G401 (cell line): ENCODE measurements at places on chromosomes 7 and 10.
A peak's percentile ranks its signal among the peaks of the same experiment; 100 is the strongest.

GRCh38 chr10:20809631-20810030, 87.5 kb downstream of the NEBL start:
- DNase-seq = no peak

DNA sequence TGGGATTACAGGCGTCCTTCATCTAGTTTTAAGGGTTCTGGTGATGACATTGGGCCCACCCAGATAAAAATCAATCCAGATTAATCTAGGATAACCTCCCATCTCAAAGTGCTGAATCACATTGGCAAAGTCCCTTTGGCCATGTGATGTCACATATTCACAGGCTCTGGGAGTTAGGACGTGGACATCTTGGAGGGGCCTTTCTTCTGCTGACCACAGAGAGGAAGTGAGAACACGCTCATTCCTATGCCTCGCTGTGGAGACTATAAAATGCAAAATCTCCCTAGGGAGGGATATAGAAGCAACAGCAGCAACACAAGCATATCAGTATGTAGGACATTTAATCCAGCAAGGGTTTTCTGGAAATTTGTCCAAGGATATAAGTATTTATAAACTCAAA, 266.0 kb upstream of the PITRM1 start:
- no peak for DNase-seq

DNA sequence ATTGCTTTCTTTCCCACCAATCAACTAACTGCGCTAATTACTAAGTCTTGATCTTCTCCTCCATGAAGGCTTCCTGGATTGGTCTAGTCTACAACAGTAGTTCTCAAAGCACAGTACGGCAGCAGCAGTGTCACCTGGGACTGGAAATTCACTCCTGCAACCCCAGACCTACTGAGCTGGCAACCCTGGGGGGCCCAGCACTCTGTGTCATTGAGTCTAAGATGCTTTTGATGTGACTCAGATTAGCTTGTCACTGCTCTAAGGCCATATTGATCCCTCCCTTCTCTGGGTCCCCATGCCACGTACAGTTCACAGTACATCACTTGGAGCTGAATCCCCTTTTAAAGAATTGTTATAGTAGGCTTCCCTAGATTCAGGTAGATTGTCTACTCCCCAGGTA, 65.7 kb upstream of the KMT2C start:
- no peak for DNase-seq

DNA sequence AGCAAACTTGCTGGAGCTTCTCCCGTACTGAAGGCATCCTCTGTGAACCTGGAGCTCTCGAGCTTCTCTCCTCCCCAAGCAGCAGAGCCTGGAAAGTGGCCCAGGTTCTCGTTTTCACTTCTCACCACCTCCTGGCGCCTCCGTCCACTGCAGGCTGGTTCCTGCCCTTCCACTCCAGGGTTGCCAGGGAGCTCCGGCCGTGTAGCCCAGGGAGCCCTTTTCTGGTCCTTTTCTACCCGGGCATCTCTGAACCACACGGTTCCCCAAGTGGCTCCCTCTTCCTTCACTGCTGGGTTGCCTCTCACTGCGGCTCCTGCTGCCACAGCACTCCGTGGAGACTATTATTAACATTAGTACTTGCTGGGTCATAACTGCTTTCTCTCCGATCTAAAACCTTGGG, 208.6 kb upstream of the PPP2R2D start:
- DNase-seq = no peak

GRCh38 chr10:81876253-81877077, 1.5 kb downstream of the NRG3 start:
- peak; percentile 25 for DNase-seq

DNA sequence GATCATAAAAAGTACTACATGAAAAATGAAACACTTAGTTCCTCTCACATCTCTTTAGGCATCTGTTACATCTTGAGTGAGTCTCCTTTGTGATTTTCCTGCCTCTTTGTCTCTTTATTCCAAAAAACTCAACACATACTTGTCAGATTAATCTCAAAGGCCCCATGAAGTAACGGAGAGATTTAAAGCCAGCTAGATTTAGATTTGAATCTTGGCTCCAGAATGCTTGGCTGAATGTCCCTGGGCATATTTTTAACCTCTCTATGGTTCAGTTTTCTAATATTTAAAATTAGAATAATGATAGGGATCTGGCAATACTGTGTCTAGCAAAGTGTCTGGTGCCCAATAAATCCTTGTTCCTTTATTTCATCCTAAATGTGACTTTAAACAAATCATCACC, 140.0 kb downstream of the DGKB start:
- no peak for DNase-seq

GRCh38 chr7:132492823-132493445, 83.3 kb downstream of the PLXNA4 start:
- DNase-seq = no peak

GRCh38 chr10:72265508-72265907, 8.2 kb upstream of the DDIT4 start:
- no peak for DNase-seq

DNA sequence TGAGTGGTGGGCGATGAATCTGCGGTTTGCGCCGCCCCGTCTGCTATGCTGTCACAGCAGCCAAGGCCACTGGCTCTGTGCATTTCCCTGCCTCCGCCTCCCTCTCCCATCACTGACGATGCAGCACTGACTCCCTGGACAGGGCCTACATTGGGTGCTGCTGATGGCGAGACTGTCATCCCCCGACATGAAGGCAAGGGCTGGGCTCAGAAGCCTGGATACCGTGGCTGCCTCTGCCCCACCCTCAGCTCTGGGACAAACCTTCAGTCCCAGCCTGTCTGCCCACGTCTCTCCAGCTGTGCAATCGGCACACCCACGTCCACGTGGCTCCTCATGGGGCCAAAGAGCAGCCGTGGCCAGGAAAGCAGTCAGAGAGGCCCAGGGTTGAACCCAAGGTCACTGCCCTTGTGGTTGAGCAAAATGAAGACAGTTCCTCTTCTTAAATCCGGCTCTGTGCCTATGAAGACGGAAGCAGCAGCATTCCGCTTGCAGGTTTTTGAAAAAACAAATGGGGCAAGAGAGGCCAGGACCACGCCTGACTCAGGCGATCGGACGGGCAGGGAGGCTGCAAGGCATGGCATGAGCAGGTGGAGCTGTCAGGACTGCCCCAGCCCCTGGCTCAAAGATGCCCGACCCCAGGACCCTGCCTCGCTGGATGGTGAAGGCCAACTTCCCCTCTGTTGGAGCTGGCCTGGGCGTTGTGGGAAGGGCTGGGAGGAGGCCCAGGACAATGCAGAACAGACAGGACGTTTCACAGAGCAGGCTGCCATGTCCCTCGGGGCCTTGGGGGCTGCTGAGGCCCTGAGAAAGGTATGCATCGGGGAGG, 517.5 kb downstream of the DNAJB6 start:
- no peak for DNase-seq

DNA sequence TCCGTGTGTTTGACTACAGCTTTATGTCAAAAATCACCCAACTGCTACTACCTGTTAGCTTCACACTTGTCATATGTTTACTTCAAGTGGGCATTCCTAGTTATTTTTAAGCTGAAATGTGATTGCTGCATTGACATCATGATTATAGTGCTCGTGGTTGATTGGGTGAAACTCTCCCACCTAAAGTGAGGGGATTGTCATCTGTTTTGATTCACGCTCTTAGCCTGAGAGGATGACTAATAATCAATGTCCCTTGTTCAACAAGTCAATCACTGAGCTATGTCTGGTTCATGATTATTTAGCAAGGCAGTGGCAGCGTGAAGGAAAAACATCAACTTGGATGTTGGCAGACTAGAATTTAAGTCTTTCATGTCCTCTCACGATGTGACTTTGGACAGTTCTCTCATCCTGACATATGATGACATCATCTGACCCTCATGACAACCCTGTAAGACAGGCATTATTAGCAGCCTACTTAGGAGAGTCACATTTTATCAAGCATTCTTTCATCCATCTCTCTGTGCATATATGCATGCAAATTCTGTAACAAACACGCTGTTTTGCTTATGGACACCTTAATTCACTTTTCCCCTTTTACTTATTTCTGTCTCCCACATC, 352.6 kb upstream of the ZMIZ1 start:
- no peak for DNase-seq

DNA sequence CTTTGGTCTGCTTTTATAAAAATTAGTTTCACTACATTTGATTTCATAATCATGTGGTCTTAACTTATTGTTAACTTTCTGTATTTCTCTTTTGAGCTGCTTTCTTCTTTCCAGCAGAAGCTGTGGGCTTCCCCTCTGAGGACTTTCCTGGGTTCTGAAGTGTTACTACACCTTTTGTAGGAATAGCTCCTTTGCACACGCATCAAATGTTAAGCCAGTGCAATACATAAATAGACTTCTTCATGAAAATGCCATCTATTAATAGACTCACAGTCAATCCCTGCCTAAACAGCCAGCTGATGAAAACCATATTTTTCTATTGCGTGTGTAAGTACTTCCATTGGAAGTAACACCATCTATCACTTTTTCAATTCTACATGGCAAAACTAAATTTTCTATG, 1.5 kb downstream of the ABCB4 start:
- no peak for DNase-seq

DNA sequence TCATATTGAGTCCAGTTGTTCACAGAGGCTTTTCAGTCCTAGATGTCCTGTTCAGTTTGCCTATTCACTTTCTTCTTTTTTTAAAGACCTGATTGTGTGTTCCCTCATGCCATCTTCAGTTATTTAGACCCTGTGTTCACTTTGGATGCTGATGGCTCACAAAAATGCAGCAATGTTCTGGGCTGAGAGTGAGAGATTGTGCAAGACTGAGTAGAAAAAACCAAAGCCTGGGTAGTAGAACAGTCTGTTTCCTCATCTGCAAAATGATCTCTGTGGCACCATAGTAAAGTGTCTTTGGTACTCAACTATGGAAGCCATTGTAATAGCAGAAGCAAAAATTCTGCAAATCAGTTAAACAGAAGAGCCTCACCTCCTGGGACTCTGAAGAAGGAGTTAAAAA, 43.2 kb downstream of the AKR1B1 start:
- DNase-seq = no peak

GRCh38 chr10:22310928-22311327, 5.3 kb upstream of the COMMD3 start:
- DNase-seq = no peak

DNA sequence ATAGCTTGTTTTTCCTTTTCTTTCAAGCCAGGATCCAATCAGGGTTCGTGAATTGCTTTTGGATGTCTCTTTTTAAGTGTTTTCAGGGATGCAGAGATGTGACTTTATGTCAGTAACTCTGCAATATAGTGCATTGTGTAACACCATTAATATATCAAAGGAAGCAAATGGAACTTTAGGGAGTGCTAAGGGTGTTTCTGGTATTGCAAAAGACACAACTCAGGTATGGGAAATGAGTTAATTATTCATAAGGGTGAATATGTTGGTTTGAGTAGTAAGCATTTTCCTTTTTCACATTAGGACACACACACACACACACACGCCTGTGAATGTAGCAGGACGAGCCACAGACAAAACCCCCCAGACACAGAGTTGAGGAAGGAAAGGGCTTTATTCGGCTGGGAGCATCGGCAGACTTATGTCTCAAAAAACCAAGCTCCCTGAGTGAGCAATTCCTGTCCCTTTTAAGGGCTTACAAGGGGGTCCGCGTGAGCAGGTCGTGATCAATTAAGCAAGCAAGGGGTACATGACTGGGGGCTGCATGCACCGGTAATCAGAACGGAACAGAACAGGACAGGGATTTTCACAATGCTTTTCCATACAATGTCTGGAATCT, 31.8 kb upstream of the GSDME start:
- DNase-seq = no peak

DNA sequence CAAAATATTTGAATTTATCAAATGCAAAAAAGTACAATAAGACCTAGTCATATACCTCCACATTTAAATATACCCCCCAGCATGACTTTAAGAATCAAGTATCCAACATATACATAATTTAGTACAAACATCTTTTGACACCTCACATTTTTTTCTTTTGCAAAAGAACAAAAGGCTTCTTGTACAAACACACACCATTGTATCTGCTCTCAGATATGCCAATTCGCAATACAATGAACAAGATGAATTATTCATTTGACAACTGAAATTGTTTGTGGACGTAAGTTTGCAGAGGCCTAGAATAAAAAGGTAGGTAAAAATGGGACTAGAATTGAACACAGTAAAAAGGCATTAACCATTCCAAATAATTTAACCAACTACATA, 154.4 kb downstream of the CACNA2D1 start:
- no peak for DNase-seq

DNA sequence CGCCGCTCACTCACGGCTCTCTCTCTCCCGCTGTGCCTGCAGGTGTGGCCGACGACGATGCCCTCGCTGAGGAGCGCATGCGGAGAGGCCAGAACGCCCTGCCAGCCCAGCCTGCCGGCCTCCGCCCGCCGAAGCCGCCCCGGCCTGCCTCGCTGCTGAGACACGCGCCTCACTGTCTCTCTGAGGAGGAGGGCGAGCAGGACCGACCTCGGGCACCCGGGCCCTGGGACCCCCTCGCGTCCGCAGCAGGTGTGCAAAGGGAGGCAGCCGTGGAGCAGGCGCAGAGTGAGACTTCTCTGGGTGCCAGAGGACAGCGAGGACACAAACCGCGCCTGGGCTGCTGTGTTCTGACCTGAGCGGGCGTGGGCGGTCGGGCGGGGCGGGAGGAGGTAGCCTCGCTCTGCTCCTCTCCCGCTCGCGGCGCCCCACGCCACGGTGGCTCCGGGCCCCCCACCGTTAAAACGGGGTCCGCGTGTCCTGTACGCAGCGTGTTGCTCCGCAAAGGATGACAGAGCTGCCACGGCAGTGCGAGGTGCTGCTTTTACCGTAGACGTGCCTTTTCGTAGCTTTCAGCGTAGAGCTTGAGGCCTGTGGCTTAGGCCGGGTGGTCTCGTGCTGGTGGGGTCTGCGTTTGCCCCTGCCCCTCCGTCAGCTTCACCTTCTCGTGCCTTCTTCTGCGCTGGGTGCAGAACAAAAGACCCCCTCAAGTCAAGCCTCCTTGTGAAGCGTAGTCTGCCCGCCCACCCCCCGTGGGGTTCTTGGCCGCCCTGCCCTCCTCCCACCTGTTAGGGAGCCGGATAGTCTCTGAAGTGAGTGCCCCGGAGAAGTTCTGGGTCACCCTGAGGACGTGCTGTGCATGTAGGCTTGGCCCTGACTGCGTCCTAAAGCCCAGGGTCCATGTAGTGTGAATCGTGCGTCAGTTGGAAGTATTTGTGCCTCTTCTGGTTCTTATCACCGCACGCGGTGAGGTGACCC, 73.2 kb downstream of the DNAJB6 start:
- DNase-seq = no peak

DNA sequence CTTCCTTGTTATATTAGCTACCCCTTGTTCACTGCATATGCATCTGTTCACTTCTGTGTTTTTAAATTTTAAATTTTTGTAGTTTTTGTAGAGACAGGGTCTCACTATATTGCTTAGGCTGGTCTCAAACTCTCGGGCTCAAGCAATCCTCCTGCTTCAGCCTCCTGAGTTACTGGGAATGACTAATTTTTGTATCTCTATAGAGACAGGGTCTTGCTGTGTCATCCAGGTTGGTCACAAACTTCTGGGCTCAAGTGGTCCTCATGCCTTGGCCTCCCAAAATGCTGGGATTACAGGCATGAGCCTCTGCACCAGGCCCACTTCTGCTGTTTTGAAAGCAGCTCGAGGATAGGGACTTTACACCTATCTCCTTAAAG, 64.6 kb downstream of the PRTFDC1 start:
- DNase-seq = no peak
